ENCODE measurements at places on chromosomes 4 and X. TPM values are rescaled to one million over a fixed set of nuclear protein-coding genes. Genes with fewer than 3 reads are reported as not detected.

ATP5ME gene
- polyA plus RNA-seq = 1,352 TPM

POF1B gene
- 6.9 TPM for polyA plus RNA-seq

GLRA3 gene
- not detected for polyA plus RNA-seq

ACTRT1 gene
- polyA plus RNA-seq = not detected

SUV39H1 gene
- polyA plus RNA-seq = 3.3 TPM

ATP1B4 gene
- 3.8 TPM for polyA plus RNA-seq

ADGRG2 gene
- 0.59 TPM for polyA plus RNA-seq

TCEAL7 gene
- polyA plus RNA-seq = 12.3 TPM

GLA gene
- 20.7 TPM for polyA plus RNA-seq

CXCL8 gene
- polyA plus RNA-seq = 1.6 TPM

HOPX gene
- 159 TPM for polyA plus RNA-seq
